ENCODE measurements at places on chromosomes 3 and 15.

DNA sequence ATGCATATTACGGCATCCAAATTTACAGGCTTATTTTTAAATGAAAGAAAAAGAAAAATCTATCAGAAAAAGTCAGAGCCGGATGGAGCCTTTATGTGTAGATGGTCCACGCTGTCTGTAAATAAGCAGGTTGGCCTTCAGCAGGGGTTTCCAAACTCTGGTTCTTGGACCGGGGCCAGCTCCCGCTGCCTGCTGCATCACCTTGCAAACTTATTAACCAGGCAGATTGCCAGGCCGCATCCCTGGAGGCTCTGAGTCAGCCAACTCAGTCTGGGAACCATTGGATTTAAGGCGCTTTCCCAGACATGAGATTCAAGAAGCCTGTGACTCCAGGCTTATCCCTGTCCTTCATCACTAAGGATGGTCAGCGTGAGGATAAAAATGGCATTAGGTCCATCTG is 212.4 kb downstream of the OPA1 start:
- DNase-seq, result peak; percentile 77

DNA sequence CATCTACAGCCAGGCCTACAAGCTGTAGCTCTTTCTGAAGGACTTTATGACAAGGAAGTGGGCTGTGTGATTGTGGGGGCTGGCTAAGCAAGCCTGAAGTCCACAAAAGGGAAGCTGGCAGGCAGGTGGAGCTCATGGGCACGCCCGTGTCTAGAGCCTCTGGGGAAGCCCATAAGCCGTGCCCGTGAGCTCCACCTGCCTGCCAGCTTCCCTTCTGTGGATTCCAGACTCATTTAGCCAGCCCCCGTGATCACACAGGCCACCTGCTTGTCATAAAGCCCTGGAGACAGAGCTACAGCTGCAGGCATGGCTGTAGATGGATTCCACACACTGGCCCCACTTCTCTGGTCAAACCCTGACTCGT is 15.2 kb downstream of the EFCC1 start:
- no peak for DNase-seq

DNA sequence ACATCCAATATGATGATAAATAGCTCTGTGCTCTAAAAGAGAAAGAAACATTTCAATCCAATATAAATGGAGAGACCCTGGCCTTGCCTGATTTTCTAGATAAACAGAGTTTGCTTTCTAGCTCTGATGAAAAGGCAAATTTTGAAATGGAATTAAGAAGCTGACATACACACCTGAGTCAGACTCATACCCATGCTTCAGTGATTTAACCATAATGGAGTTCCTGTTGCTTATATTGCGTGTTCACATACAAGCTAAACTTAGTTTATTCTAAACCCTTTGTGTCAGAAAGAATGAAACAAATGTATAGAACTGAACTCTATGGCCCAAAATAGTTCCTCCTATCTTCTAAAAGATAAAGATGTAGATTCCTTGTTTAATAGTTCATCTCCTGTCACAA is 760.8 kb upstream of the ARPP21 start:
- no peak for DNase-seq

DNA sequence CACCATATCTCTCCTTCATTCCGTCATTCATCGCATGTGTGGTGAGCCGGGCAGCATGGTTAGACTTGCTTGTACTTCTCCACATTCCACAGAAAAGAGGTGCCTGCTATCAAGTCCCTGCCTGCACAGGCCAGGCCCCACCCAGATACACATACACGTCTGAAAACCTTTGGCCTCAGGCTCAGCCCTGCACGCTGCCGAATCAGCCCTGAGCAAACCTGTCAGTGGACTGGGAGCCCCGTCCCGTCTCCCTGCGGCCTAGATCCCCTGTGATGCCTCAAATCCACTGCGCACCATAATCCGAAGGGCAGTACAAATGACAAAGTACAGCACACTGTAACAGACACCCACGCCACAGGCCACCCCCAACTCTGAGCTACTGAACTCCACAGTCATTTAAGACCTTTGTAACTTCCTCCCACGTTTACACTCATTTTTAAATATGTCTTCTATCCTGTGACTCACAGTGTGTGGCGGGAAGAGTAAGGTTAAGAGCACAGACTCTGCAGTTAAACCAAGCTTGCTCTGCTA is 67.1 kb downstream of the MB21D2 start:
- peak; percentile 51 for DNase-seq

DNA sequence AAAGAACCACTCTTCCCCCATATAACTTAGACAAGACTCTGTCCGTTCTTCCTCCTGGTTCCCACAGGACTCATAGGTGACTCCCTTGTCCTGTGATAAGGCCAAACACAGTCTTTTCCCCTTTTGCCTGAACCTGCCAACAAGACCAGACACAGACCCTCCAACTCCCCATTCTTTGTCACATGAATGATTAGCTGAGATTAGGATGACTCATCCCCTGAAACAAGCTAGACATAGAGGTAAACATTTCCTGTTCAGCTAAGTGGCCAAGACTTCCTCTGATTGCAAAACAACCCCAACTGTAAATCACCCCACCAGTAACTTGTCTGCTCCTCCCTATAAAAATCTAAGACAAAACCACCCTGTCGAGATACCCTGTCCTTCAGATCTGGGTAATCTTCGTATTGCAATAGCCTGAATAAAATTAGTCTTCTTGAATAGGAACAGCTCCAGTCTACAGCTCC is 11.4 kb upstream of the HTR3E start:
- no peak for DNase-seq

GRCh38 chr3:186960347-186960746 is 30.0 kb downstream of the ST6GAL1 start:
- DNase-seq, result no peak

- no peak for DNase-seq
These were observed 203.3 kb downstream of the PLCL2 start for GRCh38 chr3:17088017-17088416.

DNA sequence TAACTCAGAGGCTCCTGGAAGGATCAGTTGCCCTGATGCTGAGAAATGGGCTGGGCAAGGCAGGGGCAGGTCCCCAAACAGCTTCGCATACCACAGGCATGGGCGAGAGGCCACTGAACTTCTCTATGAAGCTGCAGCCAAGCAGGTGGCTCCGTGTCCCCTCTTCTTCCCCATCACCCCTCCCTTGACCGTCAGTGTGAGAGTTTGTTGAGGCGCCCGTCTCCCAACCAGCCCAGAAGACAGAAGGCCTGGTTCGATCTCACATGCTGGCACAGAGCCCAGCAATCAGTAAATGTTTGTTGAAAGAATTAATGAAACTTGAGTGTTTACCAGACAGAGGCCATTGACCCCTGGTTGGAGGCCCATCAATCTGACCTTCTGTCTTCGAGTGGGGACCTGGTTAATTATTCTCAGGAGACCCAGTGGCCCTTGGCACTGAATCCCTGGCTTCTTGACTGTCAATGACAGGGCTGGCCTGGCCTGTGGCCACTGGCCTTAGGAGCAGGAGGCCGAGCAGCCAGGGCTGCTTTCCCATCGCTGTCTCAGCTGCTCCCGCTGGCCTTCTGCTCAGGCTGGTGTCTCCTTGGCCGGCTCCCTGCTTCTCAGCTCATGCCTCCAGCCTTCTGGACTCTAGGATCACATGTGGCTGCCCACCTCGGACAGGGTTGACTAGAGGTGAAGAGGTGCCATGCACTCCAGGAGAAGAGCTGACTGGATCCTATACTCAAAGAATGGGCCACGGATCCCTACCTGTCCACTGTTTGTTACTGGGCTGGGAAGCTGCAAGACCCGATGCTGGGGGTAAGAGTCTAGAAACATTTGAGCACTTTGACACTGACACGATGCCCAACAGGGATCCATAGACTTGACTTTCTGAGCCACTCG is 113.4 kb downstream of the ASB7 start:
- no peak for DNase-seq

DNA sequence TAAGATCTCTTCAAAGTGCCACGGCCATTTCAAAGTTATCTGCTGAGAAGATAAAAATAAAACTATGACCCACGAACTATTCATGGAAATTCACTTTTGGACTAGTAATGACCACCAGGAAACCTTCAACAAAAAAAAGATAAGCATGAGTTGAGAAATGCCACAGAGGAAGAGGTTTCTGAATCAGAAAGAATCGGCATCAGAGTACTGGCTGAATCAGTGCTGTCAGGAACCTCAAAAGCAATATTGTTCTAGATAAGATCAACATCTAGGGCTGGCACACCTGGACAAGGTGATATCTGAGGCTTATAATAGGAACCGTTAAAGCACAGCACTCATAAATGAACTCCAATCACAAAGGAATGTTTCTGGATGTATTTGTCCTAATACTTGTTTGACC is 72.7 kb downstream of the PEAK1 start:
- no peak for DNase-seq

GRCh38 chr3:173933113-173933512 is 535.6 kb downstream of the NLGN1 start:
- DNase-seq, result no peak

DNA sequence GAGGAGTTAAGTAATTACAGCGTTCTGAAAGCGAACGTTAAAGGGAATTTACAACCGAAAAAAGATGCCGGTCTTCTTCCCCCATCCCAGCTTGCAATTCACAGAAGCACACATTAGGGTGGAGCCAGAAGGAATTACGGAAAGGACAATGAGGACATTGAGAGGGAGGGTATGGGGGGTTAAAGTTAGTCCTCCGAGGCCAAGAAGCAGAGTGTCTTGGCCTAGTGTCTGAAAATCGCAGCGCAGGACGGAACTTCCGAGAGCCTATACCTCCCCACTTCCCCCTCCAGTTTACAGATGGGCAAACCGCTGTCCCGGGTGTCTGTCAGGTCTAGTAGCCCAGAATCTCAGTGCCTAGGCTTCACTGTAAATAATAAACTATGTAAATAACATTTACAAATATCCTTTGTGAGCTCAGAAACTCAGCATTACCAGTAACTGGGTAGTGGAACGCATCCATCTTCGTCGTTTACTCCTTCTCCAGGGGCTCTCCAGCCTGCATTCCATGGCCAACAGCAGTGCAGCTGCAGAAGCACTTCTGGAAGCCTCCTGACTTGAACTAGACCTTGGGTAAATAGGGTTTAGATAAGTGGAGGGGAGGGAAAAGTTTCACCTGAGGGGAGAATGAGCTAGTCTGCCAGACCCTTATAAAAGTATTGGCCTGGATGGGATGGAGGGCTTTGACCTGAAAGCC is 922 bp downstream of the ADPRH start:
- DNase-seq, result no peak

DNA sequence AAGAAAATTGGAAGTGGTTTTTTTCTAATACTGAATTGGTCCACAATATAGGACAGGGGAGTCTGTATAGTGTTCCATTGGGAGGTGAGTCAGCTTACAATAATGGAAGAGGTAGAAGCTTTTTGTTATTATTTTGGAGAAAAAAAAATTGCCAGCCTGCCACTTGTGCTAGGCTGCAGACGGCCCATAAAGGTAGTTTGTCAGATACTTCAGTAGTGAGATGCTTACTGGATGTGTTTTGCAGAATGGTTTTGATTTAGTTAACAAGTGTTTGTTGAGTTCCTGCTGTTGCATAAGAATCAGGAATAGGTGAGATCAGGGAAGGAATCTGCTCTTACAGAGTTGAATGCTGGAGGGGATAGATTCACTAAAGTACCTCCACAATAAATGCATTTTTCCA is 1.0 kb downstream of the DTWD1 start:
- no peak for DNase-seq

DNA sequence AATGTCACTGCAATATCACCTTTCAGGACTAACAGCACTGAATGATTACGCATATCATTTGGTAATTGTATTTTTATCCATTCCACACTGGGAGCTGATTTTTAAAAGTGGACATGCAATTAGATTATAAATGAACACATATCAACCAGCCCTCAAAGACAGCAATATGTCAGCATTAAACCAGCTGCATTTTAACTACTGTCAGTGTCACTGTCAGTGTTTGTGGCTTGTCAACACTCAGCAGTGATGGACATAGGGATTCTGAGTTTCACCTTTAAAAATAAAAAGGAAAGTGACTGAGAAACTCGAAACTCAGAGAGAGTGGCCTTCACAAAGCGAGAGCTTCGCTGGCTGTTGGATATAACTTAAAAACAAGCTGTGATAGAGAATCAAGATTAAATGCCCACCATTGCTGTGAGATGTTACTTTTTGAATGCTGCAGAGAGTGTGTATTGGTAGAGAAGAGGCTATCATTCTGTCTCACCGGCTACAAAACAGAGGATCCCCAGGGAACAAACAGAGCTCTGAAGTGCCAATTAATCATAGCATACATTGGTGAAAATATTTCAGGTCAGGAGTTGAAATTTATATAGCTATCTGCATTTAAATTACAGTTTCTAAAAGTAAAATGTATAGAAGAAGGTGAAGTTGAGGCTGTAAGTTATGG is 635.8 kb downstream of the SQOR start:
- no peak for DNase-seq

GRCh38 chr15:31236184-31237042 is 90.2 kb upstream of the KLF13 start:
- peak; percentile 88 for DNase-seq

DNA sequence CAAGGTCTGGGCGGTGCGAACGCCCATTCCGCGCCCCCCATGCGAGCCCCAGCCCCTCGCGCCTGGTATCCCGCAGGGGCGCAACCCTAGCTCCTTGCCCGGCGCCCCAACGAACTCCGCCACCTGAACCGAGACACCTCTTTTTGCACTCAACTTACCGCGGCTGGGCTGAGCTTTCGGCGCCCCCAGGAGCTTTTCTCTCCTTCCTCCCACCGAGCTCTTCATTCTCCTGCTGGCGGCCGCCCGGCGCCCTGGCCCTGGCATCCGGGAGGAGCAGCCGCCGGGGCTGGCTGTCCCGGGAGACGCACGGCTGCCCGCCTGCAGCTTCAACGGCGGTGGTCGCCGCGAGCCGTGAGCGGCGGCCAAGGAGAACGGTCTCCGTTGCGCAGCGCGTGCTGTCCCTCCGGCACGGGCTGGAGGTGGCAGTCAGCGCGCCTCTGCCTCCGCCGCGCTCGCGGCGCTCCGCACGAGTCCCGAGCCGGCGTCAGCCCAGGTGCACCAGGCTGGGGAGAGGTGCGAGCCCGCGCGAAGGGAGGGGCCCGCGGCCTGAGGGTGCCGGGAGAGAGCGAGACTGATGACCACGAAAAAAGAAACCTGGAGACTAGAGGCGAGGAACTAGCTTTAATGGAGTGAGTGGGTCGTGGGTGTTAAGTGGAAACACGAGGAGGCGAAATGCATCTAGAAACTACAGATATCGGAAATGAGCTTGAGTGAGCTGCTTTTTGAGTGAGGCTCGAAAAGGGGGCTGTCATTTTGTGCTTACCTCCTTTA is 621.5 kb upstream of the ZNF385D start:
- DNase-seq, result no peak

DNA sequence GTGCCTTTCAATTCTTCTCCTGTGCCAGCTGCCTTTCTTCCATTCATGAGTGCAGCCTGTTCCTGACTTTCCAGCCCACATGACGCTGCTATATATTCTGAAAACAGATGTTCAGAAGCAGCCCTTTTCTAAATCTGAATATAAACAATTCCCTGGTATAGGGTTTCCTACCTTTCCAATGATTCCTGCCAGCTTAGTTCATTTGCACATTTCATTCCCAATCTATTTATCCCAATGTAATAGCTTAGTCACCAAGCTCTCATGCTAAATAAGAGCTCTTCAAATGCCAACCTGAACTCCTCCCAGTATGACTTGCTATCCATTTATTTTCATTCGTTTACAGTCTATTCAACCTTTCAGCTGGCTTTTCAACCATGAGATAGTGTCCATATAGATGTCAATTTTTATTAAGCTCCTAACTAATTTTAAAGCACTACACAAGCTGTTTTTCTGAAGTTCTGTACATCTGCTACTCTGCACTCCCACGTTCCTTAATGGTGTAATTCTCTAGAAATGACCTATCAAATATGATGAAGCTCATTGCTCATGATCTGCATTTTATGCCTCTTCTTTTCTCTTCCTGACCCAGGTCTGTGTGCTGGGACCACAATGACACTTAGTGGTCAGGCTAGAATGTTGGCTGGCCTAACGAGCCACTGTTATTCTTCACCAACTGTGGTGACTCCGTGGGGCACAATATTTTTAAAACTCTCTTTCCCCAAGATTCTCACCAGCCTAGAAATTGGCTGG is 605.0 kb upstream of the TBL1XR1 start:
- no peak for DNase-seq

All from H54 (cell line).